ENCODE measurements at places on chromosomes 6 and 20. TPM values are rescaled to one million over a fixed set of nuclear protein-coding genes. Genes with fewer than 3 reads are reported as not detected.

The LINC00237 gene
- total RNA-seq: not detected

The ZNF831 gene
- total RNA-seq: not detected

The HLA-DQB2 gene
- not detected for total RNA-seq

The FAM83C gene
- not detected for total RNA-seq

The PSORS1C1 gene
- total RNA-seq: 1.1 TPM

The SPTLC3 gene
- 0.54 TPM for total RNA-seq

The TRIM40 gene
- total RNA-seq: not detected

The TFAP2D gene
- total RNA-seq: not detected

The C4B gene
- total RNA-seq: 6.0 TPM

The PPP1R14C gene
- 7.8 TPM for total RNA-seq

The OPRM1 gene
- total RNA-seq: not detected

The HCK gene
- total RNA-seq: not detected

The HLA-DRB1 gene
- not detected for total RNA-seq

The KCNB1 gene
- total RNA-seq: 0.18 TPM

The KCNK16 gene
- total RNA-seq: not detected

The SLC13A3 gene
- 0.36 TPM for total RNA-seq

The ADA gene
- 22.0 TPM for total RNA-seq

The SEL1L2 gene
- not detected for total RNA-seq

The SGK2 gene
- not detected for total RNA-seq

The BTNL2 gene
- total RNA-seq: not detected

The BPIFB2 gene
- not detected for total RNA-seq

The MICB gene
- total RNA-seq: 7.2 TPM

The HAO1 gene
- not detected for total RNA-seq

The C2 gene
- 2.2 TPM for total RNA-seq

The OSER1 gene
- total RNA-seq: 32.9 TPM

The PANK2 gene
- 27.1 TPM for total RNA-seq

The LYRM4 gene
- 16.1 TPM for total RNA-seq

The FOXQ1 gene
- not detected for total RNA-seq

The TFAP2C gene
- total RNA-seq: not detected

The CST1 gene
- not detected for total RNA-seq

The IRF4 gene
- total RNA-seq: not detected

The GUCA1A gene
- not detected for total RNA-seq

The OSTM1 gene
- total RNA-seq: 37.9 TPM

The TXNDC5 gene
- total RNA-seq: 547 TPM

The NRSN1 gene
- total RNA-seq: not detected

The CST7 gene
- total RNA-seq: not detected

The RAET1G gene
- not detected for total RNA-seq

The CAGE1 gene
- total RNA-seq: not detected

The TRPC4AP gene
- total RNA-seq: 81.2 TPM

The ADGB gene
- not detected for total RNA-seq

The ANGPT4 gene
- total RNA-seq: not detected

The C6orf58 gene
- total RNA-seq: not detected

The ENPP5 gene
- total RNA-seq: 0.36 TPM

The SSTR4 gene
- not detected for total RNA-seq

The SLC24A3 gene
- total RNA-seq: 0.32 TPM

The FKBP1A gene
- 146 TPM for total RNA-seq
